SHP77 treated with DMSO at 0.1 percent for 48 hours (cell line): ENCODE measurements at places on chromosomes 12 and 14.

- no peak for DNase-seq
Measured at GRCh38 chr12:80373666-80374065, 70.4 kb upstream of the PTPRQ start.

DNA sequence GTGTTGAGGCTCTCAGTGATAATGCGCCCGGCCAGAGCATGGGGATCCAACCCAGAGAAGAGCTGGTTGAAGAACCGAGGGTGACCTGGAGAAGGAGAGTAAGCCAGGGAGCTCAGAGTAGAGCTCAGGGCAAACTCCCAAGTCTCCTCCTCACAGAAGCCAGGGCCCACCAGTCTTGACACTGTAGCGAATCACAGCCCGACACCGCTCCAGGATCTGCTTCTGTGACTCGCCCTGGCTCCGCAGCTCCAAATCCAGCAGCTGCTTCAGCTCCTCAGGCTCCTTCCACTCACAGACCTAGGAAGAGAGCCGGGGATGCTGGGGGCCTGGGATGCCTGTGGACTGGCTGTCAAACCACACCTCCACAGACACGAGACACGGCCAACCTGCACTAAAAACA is 8.2 kb upstream of the ZNF740 start:
- no peak for DNase-seq

DNA sequence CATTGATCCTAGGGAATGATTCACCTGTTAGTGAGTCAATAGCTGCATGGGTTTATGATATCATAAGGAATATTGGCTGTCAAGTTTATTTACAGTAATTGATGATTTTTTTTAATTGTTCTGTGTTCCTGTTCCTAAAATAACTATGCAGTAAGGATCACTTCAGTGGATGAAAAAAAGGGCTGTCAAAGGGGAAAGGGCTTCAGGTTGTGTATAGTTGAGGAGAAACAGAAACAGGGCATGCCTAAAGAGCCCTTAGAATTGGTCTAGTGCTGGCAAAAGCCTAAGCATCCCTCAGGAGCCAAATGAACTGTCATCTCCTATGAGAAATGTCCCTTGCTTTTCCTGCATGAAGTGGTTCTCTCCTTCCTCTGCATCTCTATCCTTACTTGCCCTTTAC is 444.9 kb downstream of the RMST start:
- no peak for DNase-seq

GRCh38 chr14:26233118-26233517 is 364.7 kb downstream of the NOVA1 start:
- DNase-seq: no peak

DNA sequence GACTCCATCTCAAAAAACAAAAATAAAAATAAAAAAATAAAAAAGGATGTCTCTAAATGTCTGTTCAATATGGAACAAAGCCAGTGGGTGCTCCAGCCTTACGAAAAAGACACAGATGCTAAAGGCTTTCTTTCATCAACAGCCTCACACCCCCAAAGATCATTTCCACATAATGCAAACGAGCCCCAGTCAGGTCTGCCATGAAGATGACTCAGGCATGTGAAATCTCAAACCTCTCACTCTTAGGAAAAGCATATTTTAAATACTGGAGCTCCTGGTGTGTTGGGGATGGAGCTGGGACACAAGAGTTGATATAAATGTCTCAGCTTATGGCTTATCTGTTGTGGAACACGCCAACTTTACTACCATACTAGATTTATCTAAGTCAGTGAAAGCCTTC is 49.9 kb upstream of the PLXNC1 start:
- no peak for DNase-seq
